ENCODE measurements at places on chromosomes 2 and 18.

- no peak for DNase-seq
These were observed 32.1 kb upstream of the COLEC12 start for GRCh38 chr18:532632-533031.

DNA sequence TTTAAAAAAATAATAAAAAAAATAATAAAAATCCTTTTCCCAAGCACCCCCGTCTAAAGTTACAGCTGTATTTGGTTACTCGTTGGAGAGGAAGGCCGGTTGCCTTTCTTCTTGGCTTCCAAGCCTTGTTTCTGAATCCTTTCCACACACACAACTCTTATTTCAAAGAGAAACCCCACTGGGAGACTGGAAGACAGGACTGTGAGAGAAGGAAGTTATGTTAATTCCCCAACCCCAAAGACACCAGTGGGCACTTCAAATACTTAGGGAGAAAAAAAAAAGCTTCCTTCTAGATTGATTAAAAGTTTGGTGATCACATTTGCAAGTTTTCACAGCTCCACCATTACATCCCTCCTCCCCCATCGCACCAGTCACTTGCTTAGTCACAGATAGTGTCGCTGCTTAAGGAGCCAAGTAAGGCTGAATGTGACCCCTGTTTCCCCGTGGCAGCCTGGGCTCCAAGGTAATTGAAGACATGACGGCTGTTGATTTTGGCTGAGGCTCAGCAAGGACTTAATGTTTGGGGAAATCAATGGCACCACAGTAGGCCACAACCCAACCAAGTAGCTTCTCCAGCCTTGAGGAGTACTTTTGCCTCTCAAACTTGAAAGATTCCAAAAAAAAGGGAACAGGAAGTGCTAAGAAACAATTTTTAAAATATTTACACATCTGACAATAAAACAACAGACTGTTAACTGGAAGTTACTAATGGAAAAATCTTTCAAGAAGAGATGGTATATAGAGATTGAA lies 40.8 kb upstream of the FRZB start:
- no peak for DNase-seq

GRCh38 chr2:173568054-173568453 lies 213.4 kb downstream of the CDCA7 start:
- DNase-seq: no peak

- DNase-seq: no peak
These were observed 7.1 kb downstream of the HS1BP3 start for GRCh38 chr2:20643826-20644225.

DNA sequence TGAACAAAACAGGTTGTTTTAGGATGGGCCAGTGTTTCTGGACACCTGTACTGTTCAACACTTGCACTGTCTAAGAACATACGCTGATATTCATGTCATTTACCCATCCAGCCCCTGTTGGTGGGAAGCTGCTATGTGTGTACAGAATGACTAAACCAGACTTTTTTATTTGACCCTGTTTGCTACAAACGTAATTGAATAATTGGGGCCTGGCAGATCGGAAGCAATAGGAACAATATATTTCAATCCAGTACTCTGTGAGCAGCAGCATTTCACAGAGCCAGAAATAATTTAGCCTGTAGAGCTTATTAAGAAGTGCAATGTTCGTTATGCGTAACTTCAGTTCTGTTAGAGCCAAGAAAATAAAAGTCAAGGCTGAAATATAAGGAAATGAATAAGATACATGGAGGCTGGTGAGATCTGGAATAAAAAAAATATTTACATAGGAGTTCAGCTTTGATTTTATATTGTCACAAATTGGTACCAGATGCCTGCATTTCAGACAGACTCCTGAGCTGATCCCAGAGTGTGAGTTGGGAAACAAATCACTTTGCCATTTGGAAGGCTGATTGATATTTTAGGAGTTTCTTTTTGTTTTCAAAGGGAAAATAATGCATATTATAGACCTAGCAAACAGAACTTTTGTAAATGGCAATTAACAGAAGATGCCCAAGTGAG lies 19.7 kb downstream of the CABLES1 start:
- no peak for DNase-seq
